ENCODE measurements at places on chromosomes 7 and 10.
A peak's percentile ranks its signal among the peaks of the same experiment; 100 is the strongest.

DNA sequence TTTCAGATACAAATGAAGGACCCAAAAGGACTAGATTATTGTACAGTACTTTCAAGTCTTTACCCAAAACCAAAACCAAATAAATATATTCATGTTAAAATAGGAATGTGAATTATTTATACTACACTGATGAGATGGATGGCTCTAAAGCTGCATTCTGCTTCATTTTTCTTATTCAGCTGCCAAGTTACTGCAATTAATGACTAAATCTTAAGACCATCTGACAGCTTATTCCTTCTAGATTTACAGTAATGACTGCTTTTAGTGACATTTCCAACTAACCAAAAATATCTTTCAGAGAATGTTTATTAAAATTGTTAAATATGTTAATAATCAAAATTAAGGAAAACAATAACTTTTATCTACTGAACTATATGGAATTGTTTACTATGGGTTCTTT, 20.9 kb downstream of the ENKUR start:
- DNase-seq: no peak

GRCh38 chr7:148699782-148700629, 1.3 kb downstream of the CUL1 start:
- DNase-seq: peak; percentile 32

- DNase-seq: no peak
These were observed 110.7 kb downstream of the INPP5A start for GRCh38 chr10:132648072-132648850.

GRCh38 chr10:119025336-119025735, 4.2 kb upstream of the NANOS1 start:
- peak; percentile 78 for DNase-seq

- DNase-seq: peak; percentile 32
These were observed 34.3 kb downstream of the HTRA1 start for GRCh38 chr10:122495406-122496340.

GRCh38 chr10:121942749-121943416, 15.1 kb upstream of the ATE1 start:
- DNase-seq: peak; percentile 84

DNA sequence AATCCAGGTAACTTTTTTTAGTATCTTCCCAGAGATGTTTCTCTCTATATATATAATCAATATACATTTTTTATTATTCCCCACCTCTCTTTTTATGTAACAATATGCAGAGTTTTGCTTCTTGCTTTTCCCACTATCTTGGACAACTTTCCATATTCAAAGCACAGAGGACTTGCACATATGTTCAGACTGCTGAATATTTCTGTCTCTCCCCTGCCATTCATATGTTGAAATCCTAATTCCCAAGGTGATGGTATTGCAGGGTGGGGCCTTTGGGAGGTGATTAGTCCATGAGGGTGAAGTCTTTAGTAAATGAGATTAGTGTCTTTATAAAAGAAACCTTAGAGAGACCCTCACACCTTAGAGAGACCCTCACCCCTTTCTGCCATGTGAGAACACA, 72.8 kb downstream of the CFTR start:
- DNase-seq: no peak

DNA sequence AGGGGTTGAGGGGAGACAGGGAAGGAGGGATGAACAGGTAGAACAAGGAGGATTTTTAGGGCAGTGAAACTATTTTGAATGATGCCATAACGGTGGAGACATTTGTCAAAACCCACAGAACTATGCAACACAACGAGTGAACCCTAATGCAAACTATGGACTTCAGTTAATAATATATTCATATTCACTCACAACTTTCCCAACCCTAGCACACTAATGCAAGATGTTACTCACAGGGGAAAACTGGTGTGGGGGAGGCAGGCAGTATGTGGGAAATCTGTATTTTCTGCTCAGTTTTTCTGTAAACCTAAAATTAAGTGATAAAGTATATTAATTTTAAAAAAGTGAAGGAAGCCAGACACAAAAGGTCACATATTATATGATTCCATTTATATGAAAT, 17.3 kb downstream of the GNA12 start:
- DNase-seq: no peak

DNA sequence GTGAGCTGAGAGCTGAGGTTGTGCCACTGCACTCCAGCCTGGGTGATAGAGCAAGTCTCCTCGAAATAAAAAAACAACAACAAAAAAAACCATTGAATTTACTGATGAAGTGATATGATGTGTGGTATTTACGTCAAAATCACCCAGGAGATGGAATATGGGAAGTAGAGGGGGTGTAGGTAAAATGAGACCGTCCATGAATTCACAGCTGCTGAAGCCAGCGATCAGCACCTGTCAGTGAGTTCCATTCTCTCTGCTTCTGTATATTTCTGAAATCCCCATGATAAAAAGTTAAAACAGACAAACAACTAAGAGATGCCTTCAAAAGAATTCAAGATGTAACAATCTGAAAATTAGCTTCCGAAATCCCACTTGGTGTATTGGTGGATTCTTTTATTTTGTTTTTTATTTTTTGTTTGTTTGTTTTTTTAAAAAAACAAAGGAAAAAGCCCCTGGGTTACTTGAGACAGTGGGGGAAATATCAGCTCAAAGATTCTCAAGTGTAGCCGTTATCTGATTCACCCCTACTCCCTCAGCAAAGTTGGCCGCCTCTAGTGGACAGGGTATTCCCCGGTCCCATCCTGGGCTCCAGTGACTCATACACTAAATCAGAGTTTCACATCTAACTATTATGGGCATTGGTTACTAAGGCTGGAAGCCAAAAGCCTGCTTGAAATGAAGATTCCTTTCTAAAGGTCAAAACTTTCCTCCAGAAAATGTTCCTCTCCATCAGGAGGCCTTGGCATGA, 76.4 kb downstream of the MAP3K8 start:
- peak; percentile 82 for DNase-seq

DNA sequence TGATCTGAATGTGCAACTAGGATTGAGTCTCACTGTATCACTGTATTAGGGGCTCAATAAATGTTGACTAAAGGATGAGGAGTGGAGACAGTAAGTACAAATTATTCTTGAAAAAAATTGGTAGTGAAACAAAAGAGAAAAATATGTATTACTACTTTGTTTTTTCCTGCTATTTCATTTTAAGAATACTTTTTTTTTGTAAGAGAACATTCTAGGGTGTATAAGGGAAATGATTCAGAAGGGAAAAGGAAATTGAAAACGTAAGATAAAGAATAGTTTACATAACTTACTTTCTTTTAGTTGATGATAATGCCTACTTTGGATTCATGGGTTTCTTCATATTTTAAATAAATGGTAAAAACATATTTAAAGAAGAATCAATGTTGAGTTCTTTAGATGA, 9.6 kb downstream of the CAPZA2 start:
- DNase-seq: no peak

- no peak for DNase-seq
These were observed 72.3 kb downstream of the EBF3 start for GRCh38 chr10:129891806-129892205.

GRCh38 chr10:79079054-79079397, 10.3 kb downstream of the ZMIZ1 start:
- DNase-seq: peak; percentile 35

DNA sequence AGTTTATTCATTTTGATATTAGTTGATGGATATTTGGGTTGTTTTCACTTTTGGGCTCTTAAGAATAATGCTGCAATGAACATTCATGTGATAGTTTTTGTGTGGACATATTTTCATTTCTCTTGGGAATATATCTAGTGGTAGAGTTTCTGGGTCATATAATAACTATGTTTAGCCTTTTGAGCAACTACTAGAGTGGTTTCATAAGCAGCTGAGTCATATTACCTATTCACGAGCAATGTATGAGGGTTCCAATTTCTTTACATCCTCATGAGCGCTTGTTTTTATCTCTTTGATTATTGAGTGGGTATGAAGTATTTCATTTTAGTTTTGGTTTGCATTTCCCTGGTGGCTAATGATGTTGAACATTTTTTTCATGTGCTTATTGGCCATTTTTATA, 182.6 kb downstream of the PON1 start:
- DNase-seq: no peak

DNA sequence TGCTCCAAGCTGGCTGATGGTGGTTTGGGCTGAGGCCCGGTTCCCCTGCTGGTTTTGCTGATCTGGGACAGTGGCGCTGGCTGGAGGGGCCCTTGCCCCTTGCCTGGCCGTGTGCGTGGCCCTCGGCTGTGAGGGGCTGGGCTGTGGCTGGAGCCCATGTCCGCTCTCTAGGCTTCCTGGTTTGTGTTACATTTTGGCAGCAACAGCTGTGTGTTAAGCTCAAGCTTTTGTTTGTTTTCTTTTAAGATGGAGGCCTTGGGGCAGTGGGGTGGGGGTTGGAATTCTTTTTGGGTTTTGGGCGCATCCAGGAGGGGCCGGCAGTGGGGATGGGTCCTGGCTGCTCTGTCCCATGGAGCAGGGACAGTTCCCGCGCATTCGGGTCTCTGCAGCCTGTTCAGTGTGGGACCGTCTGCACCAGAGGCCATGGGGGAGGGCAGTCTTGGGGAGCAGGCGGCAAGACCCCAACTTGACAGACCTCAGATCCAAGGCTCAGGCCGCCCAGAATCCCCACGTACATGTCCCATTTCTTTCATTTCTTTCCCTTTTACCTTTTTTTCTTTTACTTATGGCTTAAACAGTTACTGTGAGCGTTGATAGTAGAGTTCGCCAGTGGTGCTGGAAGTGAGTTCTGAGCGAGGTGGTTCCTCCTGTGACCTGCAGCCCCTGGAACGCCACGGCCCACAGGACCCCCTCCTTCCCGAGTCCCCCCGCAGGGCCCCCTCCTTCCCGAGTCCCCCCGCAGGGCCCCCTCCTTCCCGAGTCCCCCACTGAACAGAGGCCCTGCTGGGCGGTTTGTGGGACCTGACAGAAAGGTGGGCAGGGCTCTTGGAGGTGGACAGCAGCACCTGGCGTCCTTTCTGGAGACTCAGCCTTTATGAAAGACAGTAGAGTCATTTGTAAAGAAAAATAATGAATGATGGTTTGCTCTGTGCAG, 75.3 kb downstream of the INPP5A start:
- DNase-seq: no peak

DNA sequence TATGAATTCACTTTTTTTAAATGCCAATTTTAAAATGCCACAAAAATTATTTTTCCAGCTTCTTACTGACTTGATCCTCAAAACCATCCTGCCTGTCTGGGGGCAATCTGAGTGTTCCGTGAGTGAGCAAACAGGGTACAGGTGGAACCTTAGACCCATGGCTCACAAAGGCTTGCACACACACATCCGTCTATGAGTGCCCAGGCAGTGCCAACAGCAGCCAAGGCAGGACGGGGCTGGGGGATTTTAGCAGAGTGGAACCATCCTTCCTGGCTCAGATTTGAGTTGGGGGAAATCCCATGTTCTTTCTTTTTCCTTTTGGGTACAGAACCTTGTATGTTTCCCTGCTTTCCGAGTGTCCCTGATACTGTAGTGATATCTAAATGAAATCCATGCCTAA, 377.7 kb upstream of the MGMT start:
- DNase-seq: no peak

DNA sequence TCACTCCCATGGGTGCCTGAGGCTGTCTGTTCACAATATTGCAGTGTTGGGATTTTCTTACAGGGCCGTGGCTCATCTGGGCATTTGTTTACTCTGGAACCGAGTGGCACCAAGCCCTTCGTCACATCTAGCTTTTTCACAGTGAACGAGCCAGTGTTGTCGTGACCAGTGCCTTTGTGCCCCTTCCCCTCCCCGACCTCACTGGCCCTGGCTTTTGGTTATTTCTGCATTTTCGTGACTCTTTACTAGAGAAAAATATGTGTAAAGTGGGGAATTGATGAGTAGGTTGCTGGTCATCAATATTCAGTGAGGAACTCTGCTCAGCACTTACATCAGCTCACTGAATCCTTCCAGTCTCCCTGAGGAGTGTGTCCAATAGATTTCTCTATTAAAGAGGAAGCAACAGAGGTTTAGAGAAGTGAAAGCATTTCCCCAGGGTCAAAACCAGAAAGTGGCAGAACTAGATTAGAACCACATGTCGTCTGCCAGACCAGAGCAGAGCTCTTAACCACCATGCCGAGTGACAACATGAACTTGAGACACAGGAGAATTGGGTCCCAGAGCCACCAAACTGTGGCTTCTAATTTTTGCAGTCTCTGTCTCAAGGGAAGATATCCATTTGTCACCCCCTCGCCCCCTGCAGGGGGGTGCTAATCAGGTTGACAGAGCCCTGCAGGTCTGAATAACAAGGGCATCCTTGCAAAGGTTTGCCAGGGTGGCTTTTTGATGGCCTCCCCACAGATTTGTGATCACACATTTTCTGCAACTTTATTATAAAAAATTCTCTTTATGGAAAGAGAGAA, 125.3 kb downstream of the CHN2 start:
- DNase-seq: peak; percentile 26

GRCh38 chr10:123109466-123109865, 26.3 kb upstream of the HMX3 start:
- no peak for DNase-seq

DNA sequence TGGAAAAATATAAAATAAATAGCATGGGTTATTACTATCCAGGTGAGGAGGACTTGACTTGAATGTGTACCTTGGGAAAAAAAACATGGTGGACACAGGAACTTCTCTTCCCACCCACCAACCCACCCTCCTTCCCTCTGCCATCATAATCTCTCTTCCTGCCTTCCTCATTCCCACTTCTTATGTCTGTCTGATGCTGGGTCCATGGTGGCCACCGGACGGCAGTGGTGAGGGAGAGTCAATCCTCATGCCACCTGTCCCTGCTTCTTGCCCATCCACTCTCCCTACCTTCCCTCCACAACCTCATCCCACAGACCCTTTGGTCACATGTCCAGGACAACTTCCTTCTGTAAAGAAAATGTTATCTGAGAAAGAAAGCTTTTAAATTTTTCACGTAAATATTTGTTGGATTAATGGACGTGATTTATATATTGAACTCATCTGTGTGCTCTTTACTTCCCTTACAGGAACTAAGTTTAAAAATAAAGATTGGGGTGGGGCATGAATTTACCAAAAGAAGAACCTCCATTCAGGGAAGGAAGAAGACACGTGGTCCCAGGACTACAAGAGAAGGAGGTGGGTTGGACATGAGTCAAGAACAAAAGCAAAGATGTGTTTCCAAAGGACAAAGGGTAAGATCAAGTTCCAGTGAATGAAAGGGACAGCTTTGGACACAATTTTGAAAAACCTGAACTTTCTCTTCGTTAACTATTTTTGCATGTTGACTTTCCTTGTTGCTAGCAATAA, 104.5 kb downstream of the PIP4K2A start:
- no peak for DNase-seq

GRCh38 chr10:71243756-71244395, 31.5 kb downstream of the UNC5B start:
- DNase-seq: peak; percentile 51

Measured in AG08395 (cell line).